ENCODE measurements at places on chromosomes 2 and 18.

- DNase-seq, result no peak
These were observed 145.3 kb downstream of the C1D start for GRCh38 chr2:67917332-67918054.

DNA sequence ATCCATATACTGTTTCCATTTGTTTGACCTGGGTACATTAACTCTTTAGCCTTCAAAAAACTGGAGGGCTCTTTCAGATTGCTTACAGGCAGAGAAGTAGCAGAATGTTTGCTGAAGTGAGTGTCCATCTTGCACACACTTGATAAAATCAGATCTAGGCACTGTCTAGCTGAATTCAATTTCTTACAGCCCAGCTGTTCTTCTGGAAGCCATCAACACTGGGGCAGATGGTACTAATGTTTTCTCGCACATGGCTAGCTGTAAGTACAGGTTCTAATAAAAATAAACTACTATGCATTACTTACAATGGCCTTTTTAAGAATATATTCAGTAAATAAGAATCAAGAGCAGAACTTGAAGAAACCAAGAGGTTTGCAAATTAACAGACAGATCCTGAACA, 175.9 kb downstream of the NBAS start:
- no peak for DNase-seq

DNA sequence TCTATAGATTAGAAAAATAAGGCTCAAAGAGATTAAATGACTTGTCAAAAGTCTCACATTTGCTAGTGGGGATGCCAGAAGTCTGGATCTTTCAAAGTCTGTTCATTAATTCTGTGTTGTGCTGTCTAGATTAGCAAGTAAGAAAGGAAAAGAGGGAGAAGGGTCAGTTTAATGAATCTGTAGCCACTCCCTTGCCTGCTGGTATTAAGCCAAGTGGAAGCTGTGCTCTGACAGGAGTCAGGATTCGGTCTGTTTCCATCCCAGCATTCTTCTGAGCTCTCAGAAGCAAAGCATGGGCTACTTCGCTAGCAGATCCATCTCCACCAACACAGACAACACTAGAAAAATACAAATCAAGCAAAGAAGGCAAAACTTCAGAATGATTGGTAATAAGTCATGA, 98.5 kb downstream of the CERKL start:
- no peak for DNase-seq

GRCh38 chr2:2950403-2950952, 427.1 kb downstream of the EIPR1 start:
- no peak for DNase-seq

- DNase-seq, result no peak
These were observed 1.3 kb downstream of the MRPL33 start for GRCh38 chr2:27772804-27773203.

DNA sequence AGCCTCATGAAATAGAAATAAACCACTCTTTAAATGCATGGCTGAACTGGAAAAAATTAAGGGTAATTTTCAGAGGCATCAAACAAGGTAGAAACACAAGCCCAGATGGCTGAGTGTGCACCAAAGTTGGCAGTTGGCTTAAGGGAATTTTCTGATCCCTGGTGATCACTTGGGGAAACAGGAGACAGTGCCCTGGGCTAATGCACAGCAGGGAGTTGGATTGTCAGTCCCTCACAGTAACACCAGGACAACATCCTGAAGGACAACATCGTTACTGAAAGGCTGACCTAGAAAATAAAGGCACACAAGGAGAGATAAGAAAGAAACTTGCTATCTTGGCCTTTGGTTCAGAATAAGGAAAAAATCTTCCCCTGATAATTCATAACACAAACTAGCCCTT, 417.0 kb downstream of the SLC4A3 start:
- no peak for DNase-seq

DNA sequence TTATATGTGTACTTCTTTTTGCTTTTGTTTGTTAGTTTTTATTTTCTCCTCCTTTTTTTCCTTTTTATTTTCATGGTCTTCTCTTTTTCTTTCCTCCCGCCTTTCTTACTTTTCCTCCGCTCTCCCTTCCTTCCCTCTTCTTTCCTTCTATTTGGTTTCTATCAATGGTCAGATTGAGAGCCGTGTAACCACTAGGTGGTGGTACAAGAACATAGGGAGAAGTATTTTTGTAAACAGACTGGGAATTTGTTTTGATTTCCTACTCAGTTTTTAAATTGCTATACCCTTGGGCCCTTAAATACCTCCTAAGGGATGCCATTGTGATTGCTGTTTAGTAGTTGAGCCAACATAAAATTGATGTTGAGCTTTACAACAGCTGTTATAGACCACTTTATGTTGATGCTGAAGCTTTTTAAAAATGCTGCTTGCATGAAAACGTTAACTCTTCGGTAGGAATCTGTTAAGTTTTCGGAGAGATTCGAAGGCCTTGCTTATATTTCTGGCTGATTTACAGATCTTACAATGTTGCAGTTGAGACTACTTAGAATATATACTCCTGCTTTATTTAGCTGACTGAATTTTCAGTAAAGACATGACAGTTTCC, 124.2 kb downstream of the UBE2E3 start:
- no peak for DNase-seq

- no peak for DNase-seq
These were observed 6.5 kb downstream of the PIAS2 start for GRCh38 chr18:46910856-46911255.

DNA sequence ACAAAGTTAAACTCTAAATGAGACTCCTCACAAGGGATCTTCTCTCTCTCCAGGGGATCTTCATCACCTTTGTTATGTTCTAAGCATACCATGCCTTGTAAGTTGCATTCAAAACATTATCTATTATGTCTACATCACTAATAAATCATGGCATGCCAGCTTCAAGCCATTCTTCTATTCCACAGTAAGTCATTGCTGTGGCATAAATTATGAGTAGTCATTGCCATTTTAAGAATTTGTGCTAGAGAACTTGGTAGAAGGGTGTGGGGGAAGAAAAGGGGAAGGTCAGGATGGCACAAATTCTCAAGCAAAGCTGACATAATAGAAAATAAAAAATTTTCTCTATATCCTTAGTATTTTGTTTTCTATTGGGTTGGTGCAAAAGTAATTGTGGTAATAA, 33.5 kb downstream of the BARD1 start:
- no peak for DNase-seq

- no peak for DNase-seq
These were observed 287.4 kb downstream of the MBD2 start for GRCh38 chr18:53937037-53937436.

GRCh38 chr2:143530758-143531157, 401.5 kb downstream of the ARHGAP15 start:
- DNase-seq, result no peak

DNA sequence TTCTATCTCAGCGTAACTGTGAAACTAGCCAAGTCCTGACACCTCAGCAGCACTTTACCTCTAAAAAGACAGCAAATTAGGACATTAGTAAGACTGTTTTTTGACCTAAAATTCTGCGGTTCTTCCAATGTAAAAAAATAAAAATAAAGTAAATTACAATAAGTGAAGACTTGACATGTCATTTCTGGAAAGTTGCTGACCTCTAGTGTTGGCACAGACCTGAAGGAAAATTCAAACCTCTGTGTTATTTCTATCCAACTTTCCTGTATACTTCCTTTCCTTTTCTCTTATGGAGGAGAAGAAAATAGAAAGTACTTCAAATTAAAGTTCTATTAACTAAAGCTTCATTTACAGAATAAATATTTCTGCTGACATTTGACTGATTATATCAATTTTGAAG, 110.6 kb downstream of the TMEM182 start:
- no peak for DNase-seq

GRCh38 chr2:239425631-239426030, 24.8 kb upstream of the HDAC4 start:
- DNase-seq, result no peak

GRCh38 chr2:236257136-236257535, 7.1 kb downstream of the ASB18 start:
- DNase-seq, result no peak

GRCh38 chr2:160293391-160294091, 93.5 kb upstream of the ITGB6 start:
- no peak for DNase-seq

DNA sequence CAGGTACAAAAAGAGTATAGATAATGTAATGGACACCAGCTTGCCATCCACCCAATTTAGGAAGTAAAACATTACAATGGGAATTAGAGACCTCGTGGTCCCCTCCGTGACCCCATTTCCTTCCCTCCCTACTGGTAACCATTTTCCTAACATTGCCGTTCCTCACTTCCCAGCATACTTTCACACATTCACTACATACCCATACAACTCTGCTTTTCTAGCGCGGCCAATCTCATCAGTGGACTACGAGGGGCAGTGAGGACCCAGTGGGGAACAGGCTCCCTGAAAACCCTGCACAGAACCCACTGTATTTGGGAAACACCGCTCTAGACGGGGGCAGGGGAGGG, 1.1 kb downstream of the ENOSF1 start:
- DNase-seq, result no peak

DNA sequence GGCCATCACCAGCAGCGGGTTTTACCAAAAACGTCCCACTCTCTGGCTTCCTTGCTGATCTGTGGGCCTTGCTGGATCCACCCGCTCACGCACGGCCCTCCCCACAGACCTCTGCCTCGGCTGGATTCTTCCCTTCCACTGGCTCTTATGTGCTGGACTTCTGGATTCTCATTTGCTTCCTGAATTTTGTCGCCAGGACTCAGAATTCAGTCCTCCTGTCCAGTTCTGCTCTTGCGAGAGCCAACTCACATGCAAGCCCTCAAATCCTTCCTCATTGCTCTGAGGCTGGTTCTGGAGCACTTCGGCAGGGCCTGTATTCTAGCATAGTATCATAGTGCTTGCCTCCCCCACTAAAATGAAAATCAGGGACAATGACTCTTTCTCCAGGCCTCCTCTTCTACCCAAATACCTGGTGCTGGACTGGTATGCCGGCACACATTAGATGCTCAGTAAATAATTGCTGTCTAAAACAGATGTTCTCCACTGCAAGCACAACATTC, 115.5 kb downstream of the ATL2 start:
- DNase-seq, result no peak

GRCh38 chr18:33928231-33928630, 296.5 kb downstream of the NOL4 start:
- no peak for DNase-seq

DNA sequence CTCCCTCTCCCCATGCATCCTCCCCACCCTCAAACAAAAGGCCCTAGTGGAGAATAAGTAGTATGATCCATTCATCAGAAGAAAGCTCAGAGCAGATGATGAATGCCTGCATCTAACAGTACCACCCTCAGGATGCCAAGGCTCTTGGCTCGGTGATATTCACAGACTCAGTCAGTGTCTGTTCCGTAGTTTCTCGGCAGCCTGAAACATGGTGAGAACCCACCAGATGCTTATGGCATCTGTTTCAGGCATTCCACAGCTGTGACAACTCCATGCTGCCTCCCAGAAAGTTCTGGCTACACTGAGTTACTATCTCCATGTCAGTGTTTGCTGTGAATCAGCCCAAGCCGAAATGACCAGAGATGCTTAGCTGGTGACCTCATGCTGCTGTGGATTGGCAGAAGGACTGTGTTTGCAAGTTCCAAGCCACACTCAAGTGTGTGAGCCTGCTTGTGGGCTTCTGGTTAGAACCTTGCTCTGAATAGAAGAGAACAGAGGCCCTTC, 83.9 kb downstream of the WDSUB1 start:
- no peak for DNase-seq

GRCh38 chr18:55372209-55372608, 215.8 kb downstream of the TCF4 start:
- DNase-seq, result no peak

Data from Caco-2 (cell line).